ENCODE measurements at places on chromosomes 11 and 22.

GRCh38 chr11:3161720-3162409, 3.2 kb downstream of the OSBPL5 start:
- DNase-seq: no peak

GRCh38 chr22:37819105-37819433, 4.1 kb upstream of the GALR3 start:
- no peak for DNase-seq

- peak; percentile 92 for DNase-seq
These were observed 10.5 kb downstream of the NUMA1 start for GRCh38 chr11:72069787-72070251.

GRCh38 chr22:20545681-20546521, 38.5 kb downstream of the MED15 start:
- no peak for DNase-seq

GRCh38 chr22:29224121-29224858, 18.6 kb downstream of the EMID1 start:
- DNase-seq: no peak

- no peak for DNase-seq
These were observed 1568.5 kb downstream of the FAM181B start for GRCh38 chr11:81165164-81165563.

GRCh38 chr11:22884217-22884616, 23.9 kb upstream of the CCDC179 start:
- no peak for DNase-seq

DNA sequence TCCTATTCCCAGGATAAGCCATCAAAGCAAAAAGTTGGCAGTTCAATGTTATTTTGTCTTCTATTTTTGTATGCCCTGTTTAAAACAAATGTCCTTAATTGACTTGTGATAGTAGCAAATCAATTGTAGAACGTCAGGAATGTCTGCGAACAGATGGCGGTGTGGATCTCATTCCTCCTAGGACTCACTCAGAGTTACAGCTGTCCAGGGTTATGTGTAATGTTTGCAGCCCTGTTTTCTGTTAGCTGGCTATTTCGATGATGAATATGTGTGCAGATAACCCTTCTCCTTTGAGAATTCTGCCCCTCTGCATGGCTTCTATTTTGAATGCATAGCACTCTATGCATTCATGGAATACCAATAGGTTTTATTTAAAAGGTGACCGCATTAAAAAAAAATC, 1248.0 kb upstream of the CNTN5 start:
- DNase-seq: no peak

GRCh38 chr11:44624761-44625221, 59.3 kb downstream of the CD82 start:
- no peak for DNase-seq

DNA sequence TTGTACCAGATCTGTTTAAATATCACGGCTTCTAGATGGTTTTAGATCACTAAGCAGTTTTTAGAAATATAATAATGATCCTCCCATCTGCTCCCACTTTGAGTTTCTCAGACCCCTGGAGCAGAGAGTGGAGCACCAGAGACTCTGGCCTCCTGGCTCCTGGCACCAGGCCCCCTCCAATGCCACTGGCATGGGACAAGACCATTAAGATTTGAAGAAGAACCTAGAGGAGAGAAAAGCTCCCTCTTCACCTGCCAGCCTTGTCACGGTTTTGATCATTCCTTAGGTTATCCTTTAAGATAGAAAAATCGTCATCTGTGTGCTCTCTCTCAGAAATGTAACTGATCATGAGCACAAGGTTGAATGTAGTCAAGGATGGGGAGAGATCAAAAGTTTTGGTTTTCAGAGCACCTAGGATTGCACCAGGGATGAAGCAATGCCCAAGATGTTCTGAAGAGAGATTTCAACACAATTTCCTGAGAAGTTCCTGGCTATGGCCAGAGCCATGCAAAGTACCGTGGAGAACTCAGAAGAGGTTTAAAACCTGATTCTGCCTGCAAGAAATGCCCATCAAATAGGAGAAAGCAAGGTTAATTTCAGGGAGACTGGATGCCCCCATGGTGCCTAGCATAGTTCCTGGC, 22.2 kb downstream of the IL10RA start:
- DNase-seq: no peak

GRCh38 chr11:61529537-61530225, 21.1 kb downstream of the LRRC10B start:
- DNase-seq: no peak

DNA sequence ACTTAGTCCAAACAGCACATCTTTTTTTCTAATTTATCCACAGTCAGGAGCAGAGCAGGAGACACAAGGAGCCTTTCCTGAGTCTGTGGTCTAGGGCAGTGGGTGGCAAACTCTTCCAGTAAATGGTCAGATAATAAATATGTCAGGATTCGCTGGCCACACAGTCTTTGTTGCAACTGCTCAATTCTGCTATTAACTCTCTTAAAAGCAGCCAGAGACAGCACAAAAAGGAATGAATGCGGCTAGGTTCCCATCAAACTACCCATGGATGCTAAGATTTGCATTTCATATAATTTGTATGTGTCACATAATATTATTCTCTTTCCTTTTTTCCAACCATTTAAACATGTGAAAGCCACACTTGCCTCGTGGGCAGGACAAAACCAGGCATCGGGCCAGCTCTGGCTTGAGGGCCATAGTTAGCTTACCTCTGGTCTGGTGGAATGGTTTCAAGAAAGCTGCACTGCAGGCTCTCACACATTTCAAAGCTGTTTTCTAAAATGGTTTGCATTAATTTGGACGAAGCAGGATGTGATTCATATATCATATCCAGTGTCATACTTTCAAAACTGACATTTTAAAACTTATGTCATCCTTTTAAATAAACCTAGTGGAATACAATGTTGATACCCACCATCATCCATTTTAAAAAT, 64.7 kb upstream of the CD5 start:
- peak; percentile 44 for DNase-seq

- no peak for DNase-seq
These were observed 105.2 kb downstream of the KCNQ1 start for GRCh38 chr11:2549876-2550605.
